SHP77 treated with DMSO at 0.1 percent for 48 hours (cell line): ENCODE measurements at places on chromosomes 5 and 9.

- DNase-seq: no peak
Observed at GRCh38 chr5:118450554-118451332, 537.6 kb downstream of the DTWD2 start.

DNA sequence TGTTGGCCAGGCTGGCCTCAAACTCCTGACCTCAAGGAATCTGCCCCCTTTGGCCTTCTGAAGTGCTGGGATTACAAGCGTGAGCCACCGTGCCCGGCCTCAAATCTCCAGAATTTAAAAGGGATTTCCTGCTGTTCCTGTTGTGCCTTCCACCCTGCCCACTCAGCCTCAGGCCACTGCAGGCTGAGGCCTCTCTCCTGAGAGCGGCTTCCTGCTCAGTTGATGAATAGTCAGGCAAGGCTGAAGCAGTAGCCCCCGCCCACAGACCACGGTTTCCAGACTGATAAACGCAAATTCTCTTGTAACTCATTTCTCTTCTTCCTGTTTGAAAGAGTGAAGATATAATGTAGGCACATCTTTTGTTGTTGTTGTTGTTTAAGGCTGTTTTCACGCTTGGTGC lies 127.0 kb upstream of the PLCXD3 start:
- DNase-seq: no peak

- no peak for DNase-seq
Observed at GRCh38 chr5:58462154-58462553, 2.3 kb upstream of the PLK2 start.

DNA sequence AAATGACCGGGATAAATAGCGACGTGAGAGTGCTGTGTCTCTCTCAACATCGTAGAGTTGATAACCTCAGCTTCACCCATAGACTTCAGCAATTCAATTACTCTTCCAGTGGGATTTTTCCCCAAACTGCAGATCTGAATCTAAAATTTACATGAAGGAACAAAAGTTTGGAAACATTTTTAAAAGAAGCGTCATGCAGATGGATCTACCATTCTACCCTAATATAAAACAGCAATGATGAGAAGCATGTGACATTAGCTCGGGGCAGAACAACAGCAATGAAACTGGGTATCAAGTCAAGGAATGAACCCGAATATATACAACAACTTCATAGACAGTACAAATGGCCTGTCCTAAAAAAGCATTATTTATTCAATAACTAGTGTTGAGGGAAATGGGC lies 18.8 kb downstream of the GLT6D1 start:
- no peak for DNase-seq

GRCh38 chr9:113612828-113613227 lies 149.3 kb downstream of the RGS3 start:
- no peak for DNase-seq

DNA sequence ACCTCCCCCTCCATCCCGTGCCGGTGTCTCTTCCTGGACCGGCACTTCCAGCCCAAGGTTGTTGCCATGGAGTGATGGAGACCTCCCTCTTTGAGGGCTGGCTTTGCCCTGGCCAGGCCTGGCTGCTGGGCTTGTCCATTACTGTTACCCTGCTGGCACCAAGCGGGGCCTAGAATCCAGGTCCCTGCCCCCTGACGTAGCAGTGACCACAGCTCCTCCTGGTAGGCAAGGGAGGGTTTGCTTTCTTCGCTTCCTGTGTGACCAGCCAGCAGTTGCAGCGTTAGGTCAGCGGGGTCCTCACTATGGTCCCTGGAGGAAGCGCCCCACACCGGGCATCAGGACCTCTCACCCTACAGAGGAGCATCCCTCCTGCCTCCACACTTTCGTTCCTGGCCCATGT lies 146.7 kb upstream of the COL5A1 start:
- no peak for DNase-seq

- no peak for DNase-seq
Observed at GRCh38 chr9:136685216-136685615, 2.0 kb downstream of the AGPAT2 start.

GRCh38 chr5:56327809-56328208 lies 94.7 kb upstream of the ANKRD55 start:
- DNase-seq: no peak

DNA sequence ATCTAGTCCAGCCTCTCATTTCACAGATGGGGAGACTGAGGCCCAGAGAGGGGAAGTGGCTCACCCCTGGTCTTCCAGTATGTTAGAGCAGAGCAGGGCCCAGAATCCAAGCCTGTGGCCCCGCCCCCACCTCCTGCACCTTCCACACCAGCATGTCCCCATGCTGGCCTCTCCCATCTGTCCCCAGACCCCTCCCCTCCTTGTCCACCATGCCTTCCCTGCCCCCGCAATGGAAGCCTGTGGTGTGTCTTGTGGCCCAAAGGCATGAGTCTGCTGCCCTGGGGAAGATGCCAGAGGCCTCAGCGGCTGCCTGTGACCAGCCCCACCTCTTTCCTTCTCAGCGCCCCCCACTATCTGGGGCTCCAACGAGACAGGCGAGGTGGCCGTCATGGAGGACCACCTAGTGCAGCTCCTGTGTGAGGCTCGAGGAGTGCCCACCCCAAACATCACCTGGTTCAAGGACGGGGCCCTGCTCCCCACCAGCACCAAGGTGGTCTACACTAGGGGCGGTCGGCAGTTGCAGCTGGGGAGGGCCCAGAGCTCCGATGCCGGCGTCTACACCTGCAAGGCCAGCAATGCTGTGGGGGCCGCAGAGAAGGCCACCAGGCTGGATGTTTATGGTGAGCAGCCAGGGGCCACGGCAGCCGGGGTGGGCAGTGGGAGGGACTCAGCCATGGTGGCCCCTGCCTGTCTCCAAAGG lies 87.2 kb downstream of the HMCN2 start:
- DNase-seq: no peak

GRCh38 chr5:163369776-163370385 lies 67.5 kb upstream of the CCNG1 start:
- no peak for DNase-seq

- no peak for DNase-seq
Observed at GRCh38 chr9:117488659-117489058, 73.8 kb upstream of the ASTN2 start.

GRCh38 chr5:159057996-159058395 lies 41.7 kb downstream of the EBF1 start:
- DNase-seq: no peak

GRCh38 chr9:84796404-84796803 lies 126.9 kb downstream of the NTRK2 start:
- no peak for DNase-seq

DNA sequence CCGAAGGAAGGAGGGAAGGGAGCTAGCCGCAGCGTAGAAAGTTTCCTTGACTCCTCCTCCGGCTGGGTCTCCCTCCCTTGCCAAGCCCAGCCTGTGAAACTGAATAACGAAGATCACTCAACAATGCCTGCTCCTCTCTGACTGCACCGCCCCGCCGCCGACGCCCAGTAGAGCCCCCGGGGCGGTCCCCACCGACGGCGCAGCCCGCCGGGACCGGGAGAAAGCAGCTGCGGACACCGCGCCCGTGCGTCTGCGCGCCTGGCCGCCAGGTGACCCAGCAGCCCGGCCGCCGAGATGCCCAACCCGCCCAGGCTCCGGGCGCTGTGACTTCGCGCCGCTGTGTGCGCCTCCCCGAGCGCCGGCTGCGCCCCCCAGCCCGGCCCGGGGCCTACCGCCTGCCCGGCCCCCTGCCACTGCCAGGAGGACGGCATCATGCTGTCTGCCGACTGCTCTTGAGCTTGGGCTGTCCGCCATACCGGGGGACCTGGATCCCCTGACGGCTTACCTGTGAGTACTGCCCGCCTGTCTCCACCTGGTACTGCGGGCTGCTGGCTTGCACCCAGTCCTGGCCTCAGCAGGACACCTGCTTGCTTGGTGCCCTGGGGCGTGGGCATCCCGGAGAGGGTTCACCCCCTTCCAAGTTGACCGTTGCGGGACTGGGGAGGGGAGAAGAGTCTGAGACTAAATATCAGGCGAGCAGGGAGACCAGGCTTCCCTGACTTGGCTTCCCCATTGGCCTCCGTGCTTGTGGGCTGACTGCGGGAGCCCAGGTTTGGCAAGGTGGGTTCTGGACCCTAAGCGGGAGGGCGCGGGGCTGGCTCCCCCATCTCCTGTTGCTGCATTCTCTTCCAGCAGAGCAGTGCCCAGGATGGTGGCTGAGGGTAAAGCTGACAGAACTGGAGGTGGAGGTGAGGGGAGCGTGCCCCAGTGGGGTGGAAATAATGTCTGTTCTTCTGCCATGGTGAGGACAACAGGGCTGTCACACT lies 26.2 kb upstream of the SPTLC1 start:
- no peak for DNase-seq

DNA sequence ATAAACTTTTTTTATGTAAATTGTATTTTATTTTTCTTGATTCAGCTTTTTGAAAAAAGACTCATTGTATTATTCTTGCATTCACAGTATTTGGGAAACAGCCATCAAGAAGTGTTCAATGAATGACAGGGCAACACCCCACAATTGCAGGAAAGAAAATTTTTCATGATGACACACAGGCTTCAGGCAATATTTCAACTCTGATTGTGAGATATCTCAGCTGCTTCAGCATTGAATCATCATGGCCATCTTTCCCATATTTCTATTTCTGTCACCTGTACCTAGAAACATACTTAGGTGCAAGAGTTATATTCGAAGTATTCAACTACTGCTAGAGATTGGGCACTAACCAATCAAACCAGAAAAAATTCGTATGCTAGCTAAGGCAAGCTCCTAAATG lies 446.0 kb downstream of the ISL1 start:
- DNase-seq: no peak

- DNase-seq: no peak
Observed at GRCh38 chr5:472076-472655, 29.2 kb downstream of the EXOC3 start.

DNA sequence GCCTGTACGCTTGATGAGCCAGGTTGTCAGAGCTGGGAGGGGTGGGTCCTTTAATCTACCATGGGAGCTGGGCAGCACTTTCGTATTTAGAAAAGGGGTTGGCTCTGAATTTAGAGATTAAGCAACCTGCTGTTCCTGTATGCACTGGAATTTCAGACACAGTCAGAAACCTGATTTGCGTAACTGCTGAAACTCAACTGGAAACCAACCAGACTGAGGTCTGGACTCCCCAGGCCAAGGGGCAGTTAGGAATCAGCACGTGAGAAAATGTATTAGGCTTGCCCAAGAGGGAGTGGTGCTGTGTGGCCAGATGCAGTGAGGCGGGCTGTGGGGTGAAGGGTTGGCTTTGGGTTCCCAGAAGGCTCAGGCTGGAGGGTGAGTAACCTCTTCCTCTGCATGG lies 235.0 kb downstream of the GOLPH3 start:
- DNase-seq: no peak

- no peak for DNase-seq
Observed at GRCh38 chr9:806285-807156, 35.0 kb upstream of the DMRT1 start.

GRCh38 chr5:103526164-103526915 lies 36.2 kb downstream of the NUDT12 start:
- no peak for DNase-seq

DNA sequence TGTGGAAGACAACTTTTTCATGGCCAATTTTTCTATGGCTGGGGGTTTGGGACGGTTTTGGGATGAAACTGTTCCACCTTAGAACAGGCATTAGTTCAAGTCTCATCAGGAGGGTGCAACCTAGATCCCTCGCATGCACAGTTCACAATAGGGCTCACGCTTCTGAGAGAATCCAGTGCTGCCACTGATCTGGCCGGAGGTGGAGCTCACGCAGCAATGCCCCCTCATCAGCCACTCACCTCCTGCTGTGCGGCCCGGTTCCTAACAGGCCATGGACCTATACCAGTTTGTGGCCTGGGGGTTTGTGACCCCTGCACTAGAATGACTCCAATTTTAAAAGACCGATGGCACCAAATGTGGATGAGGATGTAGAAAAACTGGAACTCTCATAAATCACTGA lies 127.2 kb upstream of the IER5L start:
- no peak for DNase-seq

DNA sequence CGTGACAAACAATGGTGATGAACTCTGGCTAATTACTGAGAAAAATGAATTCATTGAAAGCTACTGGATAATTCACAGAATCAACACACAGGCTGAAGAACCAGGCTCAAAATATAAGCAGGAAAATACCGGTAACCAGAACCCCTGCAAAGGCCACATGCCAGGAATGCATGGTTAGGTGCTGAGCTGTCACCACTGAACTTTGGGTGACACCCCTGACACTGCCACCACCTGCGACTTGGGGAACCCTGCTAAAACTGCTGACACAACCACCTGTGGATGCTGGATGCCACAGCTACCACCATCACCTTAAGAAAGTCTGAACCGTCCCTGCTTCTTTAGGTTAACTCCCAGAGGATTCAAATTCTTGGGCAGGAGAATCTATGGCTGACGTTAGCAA lies 72.0 kb upstream of the NR4A3 start:
- no peak for DNase-seq

DNA sequence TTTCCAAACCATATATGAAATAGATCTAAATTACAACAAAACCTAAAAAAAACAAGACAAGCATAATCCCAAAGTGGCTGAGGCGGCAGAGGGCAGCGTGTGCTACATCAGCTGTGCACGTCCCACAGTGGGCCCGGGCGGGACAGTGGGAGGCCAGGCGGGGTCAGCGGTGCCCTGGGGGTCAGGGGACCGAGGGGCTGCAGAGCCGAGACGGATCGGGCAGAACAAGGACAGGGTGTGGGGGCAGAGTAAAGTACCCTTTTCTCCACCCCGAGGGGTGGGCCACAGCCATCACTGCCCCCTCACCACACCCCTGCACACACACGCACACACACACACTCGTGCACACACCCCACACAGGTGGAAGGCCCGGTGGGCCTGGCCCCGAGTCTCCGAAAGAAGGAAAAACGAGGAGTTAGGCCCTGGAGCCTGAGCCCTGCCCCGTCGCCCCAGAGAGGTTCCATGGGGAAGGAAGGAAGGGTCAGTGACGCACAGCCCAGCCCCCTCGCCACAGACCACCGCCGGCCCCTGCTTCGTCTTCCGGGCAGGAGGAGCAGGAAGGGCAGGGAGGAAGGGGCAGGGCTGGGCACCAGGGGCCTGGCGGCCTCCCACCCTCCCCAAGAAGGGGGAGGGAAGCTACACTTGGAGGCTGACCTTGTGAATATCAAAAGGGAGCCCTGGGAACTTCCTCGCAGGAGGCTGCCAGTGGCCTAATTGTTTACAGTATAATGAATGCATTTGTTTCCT lies 49.6 kb upstream of the UBAC1 start:
- no peak for DNase-seq

DNA sequence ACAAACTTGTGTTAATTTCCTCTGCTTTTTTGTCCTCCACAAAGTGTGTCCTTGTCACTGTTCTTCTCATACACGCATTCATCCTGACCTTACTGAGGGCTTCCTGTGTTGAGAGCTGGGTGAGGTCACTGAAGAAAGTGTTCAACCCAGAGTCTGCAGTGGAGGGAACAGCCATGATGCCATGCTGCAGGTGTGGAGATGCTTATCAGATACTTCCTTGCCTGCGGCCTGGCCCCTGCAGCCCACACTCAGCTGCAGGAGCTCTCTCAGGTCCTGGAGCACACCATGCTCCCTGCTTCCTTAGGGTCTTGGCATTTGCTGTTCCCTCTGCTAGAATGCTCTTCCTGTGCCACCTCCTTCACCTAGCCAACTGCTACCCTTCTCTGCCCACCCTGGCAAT lies 108.1 kb upstream of the SPRY4 start:
- no peak for DNase-seq
